IPS-NIHi11 (cell line): ENCODE measurements at places on chromosomes 3 and 15.

DNA sequence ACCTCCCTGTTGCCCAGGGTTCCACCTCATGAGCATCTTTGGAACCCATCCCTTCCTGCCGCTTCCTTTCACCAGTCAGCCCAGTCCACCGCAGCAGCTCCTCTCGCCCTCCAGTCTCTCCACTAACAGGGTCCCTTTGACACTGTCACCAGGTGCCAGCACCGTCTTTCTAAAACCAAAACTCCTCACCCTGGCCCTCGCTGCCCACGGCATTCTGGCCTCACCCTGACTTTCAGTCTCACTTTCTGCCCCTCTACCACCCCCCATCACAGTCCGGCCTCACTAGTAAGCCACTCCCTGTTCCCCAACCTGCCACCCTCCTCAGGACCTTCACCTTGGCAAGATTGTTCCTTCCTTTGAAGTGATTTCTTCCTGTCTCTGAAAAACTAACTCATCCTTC is 4.2 kb downstream of the PPCDC start:
- no peak for DNase-seq

DNA sequence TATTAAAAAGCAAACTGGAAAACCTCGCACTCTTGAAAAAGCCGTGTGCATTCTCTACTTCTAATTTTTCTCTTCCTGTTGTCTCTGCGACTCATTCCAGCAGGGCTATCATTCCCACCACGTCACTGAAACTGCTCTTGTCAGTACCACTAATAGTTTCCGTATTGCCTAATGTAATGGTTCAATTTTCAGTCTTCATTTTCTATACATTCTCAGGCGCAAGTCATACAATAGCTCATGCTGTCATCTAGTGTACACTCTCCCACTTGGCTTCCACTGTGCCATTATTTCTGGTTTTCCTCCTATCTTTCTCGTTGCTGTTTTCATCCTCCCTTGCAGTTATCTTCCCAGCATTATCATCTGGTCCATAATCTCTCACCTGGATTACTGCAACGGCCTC is 160.2 kb downstream of the SPATA16 start:
- no peak for DNase-seq

DNA sequence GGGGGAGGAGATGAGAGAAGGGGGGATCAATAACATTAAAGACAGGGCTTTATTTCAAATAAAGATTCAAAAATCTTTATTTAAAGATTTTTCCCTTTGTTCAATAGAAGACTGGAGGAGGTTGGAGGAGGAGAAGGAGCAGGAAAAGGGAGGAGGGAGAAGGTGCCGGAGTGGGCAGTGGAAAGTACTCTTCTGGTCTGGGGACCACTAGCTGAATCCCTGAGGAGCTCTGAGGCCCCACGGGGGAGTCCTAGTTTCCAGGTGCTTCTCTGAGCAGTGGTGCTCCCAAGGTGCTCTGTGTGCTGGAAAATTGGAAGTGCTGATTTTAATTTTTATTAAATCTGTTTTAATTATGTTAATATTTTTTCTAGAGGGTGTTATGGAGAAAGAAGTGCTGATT is 19.4 kb upstream of the SEMA4B start:
- DNase-seq: no peak

- DNase-seq: peak; percentile 16
These were observed 485.5 kb upstream of the THBS1 start for GRCh38 chr15:39095218-39095879.

DNA sequence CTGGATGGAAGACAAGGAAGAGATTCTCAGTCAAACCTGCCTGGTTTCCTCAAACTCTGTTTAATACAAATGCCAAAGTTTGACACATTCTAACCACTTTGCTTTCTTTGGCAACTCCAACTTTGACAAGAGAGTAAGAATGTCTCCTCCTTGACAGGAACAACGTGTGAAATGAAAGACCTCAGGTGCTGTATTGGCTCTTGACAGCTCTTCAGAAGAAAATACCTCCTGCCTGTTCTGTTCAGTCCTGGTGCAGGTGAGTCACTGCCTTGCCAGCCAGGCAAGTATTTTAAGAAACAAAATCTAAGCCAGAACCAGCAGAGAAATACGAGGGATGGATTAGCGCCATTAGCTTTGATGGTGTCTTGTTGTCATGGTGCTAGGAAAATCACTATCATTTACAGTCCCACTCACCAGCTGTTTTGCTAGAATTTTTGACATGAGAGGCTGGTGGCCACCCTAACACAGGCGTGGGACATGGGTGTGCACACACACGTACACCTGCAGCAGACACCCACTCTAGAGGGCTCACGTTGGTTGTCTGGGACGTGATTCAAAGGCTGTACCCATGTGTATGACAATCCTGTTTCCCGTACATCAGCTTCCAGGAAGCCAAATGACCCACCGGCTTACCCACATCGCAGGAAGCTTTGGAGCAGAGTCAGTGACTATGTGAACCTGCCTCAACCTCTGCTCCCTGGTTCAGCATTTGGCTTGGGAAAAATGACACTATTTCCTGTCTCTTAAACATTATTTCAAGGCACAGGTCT is 60.4 kb downstream of the CCNL1 start:
- DNase-seq: no peak

GRCh38 chr15:98529205-98530145 is 118.9 kb upstream of the IGF1R start:
- no peak for DNase-seq

- DNase-seq: no peak
These were observed 4.2 kb upstream of the RAB8B start for GRCh38 chr15:63185206-63185605.
